ENCODE measurements at places on chromosomes 3 and 15.

GRCh38 chr3:61005591-61005990 lies 245.7 kb downstream of the FHIT start:
- DNase-seq = no peak

- no peak for DNase-seq
Measured at GRCh38 chr3:26099692-26100091, 309.8 kb downstream of the OXSM start.

GRCh38 chr3:24004171-24004938 lies 59.3 kb downstream of the NR1D2 start:
- no peak for DNase-seq

DNA sequence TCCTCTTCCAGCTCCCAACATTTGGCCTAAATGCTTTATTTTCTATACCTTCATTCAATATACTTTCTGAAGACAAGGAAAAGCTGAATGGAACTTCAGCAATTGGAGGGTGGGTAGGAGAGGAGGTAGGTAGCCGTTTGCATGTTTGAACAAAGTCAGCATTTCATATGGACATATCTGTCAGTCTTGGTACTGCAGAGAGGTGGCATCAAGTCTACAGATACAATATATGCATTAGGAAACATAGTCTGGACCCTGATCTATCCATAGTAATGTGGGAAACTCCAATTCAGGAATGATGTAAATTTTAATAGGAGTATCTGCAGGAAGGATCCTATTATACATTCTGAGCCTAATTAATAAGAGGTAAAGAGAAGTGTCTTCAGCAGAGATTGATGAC lies 526.4 kb downstream of the MECOM start:
- no peak for DNase-seq

GRCh38 chr3:197371591-197372046 lies 73.2 kb upstream of the DLG1 start:
- peak; percentile 88 for DNase-seq

DNA sequence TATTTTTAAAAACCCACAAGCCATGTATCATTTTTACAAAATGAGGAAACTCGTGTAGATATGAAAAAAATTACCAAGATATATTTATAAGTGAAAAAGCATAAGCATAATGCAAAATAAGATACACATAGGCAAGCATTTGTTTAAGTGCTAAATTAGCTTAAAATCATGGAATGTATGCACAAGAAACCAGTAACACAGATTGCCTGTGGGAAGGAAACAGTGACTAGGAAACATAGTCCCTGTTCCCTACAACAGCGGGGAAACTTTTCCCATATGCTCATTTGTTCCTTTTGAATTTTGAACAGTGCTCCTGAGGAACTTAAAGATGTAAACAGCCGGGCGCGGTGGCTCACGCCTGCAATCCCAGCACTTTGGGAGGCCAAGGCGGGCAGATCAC lies 169.5 kb downstream of the PDE8A start:
- DNase-seq = no peak

DNA sequence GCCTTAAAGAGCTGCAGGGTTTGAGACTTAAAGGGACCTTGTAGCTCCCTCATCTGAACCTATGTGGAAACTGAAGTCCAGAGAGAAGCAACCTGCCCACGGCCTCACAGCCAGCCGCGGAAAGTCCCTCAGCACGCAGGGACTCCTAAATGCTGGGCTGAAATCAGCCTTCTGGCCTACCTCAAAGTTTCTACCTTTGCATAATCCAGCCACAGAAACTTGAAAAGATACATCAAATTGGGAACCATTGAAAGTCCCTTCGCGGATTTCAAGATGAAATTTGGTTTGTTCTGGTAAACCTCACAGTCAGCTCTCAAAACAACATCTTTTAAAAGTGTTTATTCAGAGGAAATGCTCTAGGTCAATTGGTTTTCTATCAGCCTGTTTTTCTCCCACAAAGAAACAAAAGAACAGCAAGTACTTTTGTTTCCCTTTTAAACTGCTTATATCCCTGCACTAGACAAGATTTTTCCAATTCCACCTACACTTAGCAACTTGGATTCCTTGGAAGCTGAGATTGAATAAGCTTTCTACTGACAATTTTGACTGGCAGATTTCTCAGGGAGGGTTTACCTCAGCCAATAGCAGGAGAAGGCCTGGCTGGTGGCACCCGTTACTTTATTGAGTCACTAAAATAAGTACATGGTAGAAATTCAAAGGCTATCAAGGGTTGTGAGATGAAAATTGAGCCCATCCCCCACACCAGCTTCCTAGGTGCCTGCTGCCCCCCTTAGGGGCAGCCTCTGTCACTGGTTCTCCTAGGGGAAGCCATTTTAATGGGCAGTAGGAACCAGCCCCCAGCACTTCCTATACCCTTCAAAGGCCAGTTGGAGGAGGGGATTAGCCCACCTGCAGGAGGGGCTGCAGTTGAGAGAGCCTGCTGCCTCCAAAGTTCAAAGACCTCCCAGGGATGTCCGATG lies 171.2 kb downstream of the ADAMTS17 start:
- DNase-seq = no peak

- no peak for DNase-seq
Measured at GRCh38 chr15:63601026-63601703, 4.0 kb downstream of the FBXL22 start.

GRCh38 chr15:43931790-43932435 lies 105.1 kb downstream of the WDR76 start:
- DNase-seq = no peak

GRCh38 chr3:42853739-42854302 lies 21.9 kb downstream of the CYP8B1 start:
- DNase-seq = peak; percentile 90
